ENCODE measurements at places on chromosomes 11 and 22.

GRCh38 chr22:21009638-21010425 lies 5.1 kb upstream of the P2RX6 start:
- no peak for DNase-seq

- no peak for DNase-seq
These were observed 543.9 kb downstream of the OPCML start for GRCh38 chr11:132988411-132988810.

GRCh38 chr22:45548991-45549761 lies 46.5 kb downstream of the FBLN1 start:
- DNase-seq, result no peak

DNA sequence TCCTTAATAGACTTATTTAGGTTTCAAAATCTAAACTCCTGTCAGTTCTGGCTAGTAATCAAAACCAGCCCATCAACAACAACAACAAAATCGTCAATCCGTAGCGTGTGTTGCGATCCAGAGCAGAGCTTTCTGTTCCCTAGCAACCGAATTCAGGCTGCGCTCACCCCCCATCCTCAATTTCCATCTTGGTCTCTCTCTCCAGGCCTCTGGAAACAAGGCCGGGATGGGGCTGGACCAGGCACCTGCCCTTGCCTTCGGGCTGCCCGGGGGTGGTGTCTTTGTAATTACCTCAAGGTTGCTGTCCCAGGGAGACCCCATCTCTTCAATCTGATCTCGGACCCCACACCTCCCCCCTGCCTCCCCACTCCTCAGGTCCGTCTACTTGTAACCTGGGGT lies 1341.5 kb downstream of the BRD1 start:
- no peak for DNase-seq

DNA sequence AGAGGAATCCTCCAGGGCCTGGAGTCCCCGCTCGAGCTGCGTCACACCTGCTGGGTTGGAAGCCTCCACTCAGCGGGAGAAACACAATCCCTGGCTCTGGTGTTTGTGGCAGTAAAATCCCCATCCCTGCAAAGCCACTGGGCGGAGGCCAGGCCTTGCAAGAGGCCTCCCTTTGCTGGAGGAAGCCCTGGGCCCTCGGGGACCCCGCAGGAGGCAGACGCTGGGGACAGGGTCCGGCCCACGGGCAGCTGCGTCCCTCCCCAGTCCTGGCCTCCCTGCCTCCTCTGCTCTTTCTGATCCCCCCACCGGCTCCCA lies 194.7 kb downstream of the BRD1 start:
- no peak for DNase-seq

GRCh38 chr22:22604326-22605073 lies 39.9 kb upstream of the GGTLC2 start:
- DNase-seq, result no peak

DNA sequence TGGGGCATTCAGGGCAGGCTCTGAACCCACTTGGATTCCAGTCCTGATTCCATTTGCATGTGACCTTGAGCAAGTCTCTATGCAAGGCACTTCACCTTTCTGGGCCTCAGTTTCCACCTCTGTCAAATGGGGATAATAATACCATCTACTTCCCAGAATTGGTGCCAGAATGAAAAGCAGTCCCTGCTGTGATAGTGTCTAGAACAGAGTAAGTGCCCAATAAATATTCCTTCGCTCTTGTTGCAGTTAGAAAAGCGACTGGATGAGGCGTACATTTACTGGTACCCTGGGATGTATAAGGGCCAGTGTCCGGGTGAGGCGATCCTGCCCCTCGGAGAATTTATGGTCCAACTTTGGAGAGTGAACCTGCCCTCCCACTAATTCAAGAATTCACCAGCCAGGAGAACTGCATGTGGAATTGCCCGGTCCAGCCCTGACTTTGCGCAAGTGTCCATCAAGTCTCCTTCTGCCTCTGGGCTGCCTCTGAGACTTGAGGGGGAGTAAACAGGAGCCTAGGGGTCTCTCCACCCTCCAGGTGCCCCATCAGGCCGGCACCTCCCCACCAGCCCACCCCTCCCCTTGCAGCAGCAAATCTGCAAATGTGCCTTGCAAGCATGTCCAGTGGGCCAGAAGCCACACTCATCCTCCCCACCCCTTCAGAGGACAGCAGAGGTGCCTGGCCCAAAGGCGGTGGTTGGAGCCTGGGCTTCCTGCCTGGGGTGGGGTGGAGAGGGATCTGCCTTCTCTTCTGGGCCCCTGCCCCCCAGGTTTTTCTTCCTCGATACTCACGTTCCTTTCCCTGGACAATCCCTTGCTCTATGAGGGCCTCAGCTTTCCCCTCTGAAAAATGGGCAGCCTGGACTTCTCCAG lies 30.9 kb upstream of the SLC35C1 start:
- DNase-seq, result no peak

- no peak for DNase-seq
These were observed 141.9 kb downstream of the CTTN start for GRCh38 chr11:70540196-70540595.

DNA sequence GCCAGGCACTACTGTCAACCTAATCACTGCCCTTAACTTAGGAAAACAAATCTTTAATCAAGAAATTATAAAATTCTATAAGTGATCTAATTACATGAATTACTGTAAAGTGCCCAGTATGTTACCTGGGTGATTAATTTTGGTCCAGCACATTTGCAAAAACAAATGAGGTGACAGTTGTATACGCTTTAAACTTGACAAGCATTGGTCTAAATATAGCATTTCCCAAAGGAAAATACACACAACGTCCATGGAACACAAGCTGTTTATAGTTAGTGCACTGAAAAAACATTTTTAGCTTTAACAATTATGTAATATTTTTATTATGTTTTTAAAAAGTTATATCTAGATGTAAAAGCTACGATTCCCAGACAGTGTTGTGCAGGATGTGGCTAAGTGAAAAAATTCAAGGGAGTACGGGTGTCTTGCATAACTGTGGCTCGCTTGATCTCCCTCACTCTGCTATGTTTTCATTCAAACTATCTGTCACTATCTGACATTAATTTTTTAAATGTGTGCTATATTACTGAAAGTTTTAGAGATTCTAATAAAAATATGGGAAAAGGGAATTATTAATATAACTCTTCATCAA lies 38.8 kb downstream of the PGR start:
- DNase-seq, result no peak

DNA sequence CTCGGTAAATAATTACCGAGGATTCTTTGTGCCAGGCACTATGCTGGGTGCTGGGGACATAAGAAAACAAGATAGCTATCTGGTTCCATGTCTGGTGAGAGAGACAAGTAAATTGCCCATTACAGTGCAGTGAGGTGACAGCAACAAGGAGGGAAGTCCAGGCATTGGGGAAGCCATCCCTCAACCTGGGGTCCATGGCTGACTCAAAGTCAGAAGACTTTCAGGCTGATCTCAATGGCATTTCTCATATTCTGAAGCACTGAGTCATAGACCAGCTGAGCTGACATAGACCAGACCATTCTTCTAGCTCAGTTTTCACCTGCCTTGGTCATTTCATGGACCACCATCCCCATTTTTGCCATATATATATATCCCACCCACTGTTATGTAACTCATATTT lies 158.8 kb downstream of the TTC17 start:
- no peak for DNase-seq

- no peak for DNase-seq
These were observed 9.7 kb downstream of the TMEM45B start for GRCh38 chr11:129825380-129825779.

DNA sequence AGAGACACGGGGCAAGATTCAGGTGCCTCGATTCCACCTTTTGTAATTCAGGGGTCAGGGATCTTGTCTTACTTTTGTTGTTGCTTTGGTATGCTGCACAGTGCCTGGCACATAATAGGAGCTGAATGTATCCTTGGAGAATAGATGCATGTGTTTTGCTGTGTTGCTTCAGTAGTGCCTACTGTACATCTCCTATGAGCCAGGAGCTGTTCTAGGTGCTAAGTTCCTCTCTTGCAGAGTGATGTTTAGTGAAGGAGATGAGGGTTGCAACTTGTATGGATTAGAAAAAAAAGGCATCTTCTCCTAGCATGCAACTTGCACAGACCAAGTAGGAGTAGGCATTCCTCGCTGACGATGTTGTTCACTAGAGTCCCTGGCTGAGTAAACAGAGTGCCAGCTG lies 555.4 kb downstream of the NTM start:
- DNase-seq, result no peak

- DNase-seq, result no peak
These were observed 11.4 kb upstream of the PITPNB start for GRCh38 chr22:27930331-27931060.

DNA sequence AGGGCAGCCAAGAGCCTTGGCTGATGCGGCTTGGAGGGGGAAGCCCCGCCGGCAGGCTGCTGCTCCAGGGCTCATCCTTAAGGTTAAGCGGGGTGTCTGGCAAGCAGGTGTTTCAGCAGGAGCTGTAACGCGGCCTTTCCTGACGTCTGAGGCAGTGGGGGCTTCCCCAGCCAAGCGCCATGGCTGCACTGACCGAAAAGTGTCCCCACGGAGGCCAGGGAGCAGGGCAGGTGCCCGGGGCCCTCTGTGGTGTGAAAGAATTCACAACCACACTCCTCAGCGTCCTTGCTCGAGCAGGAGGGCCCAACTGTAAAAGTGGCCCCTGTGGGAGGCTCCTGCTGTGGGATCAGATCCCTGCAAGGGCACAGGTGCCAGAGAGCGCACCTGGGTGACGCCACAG lies 79.2 kb downstream of the DHCR7 start:
- no peak for DNase-seq

GRCh38 chr22:23557036-23557435 lies 23.1 kb downstream of the IGLL1 start:
- peak; percentile 11 for DNase-seq

GRCh38 chr11:64095273-64095817 lies 59.6 kb downstream of the FLRT1 start:
- DNase-seq, result no peak

DNA sequence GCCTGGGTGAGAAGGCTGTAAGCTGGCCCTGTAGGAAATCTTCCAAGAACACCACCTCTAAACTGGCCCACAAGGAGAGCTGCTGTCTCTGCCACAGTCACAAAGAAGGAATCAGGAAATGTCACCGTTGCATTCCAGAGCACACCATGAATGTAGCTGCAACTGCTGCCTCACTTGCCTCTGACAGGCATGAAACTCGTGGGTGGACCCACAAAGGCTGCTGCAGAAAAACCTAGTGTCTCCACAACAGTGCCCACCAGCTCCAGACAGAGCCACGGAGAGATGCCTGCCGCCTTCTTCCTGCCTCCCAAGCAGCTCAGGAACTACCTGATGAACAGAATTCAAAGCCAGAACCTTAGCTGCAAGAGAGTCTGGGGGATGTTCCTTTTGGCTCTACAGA lies 10.5 kb downstream of the DNAJB13 start:
- no peak for DNase-seq

DNA sequence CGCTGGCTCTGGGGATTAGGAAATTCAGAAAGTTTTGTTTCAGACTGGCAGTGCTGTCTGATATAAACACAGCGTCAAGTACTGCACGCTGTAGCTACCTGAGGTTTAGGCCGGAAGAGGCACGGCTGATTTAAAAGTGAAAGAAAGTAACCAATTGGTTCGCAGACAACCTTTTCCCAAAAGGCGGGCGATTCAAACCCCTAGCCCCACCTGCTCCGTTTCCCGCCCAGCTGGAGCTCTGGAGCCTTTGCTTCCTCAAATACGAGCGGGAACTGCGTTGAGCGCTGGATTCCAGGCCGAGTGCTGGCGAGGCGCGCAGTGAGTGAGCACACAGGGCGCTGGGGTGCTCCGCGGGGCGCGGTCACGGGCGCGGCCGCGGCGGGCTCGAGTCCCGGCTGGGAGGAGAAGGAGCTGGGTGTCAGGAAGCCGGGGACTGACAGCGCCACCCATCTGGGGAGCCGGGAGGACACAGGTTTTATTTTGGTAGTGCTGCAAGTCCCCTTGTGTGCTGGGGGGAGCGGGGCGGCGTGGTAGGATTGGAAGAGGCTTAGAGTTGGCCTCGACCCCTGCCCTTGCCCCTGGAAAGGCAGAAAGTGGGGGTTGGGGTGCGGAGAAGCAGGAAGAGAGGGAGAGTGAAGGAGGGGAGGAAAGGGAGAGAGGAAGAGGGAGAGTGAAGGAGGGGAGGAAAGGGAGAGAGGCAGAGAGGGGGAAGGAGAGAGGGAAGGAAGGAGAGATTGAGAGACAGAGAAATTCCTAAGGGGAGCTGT lies 2.1 kb downstream of the FAM111A start:
- no peak for DNase-seq

GRCh38 chr22:31637447-31637890 lies 24.5 kb downstream of the PISD start:
- no peak for DNase-seq

GRCh38 chr11:121254756-121255155 lies 37.8 kb upstream of the SC5D start:
- no peak for DNase-seq

- DNase-seq, result no peak
These were observed 16.5 kb downstream of the NAP1L4 start for GRCh38 chr11:2975594-2975993.

All from D721Med (cell line).